Left ventricle myocardium inferior (tissue), 1 donor: ENCODE measurements at places on chromosomes 5 and 9. TPM values are rescaled to one million over a fixed set of nuclear protein-coding genes. Genes with fewer than 3 reads are reported as not detected.

DNA sequence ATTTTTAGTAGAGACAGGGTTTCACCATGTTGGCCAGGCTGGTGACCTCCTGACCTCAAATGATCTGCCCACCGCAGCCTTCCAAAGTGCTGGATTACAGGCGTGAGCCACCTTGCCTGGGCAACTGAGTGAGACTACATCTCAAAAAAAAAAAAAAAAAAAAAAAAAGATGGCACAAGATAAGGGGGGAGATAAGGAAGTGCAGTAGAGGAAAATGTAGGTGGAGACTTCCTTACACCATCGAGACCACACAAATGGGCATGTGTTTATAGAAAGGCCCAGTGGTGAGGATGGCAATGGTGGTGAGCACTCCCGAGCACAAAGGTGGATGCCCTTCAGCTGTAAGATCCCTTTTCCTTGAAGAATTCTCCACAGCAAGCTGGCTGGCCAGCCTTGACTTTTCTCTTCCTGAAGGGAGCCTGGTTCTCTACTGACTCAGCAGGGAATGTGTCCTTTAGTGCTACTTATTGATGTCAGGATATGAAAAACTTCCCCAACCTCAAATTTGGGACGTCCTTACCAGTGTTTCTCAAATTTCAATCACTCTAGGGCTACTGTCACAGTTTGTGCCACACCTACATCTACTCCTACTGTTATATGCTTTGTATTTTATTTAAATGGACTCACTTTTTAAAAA, 28.2 kb downstream of the ERGIC1 start:
- DNase-seq, result no peak

DNA sequence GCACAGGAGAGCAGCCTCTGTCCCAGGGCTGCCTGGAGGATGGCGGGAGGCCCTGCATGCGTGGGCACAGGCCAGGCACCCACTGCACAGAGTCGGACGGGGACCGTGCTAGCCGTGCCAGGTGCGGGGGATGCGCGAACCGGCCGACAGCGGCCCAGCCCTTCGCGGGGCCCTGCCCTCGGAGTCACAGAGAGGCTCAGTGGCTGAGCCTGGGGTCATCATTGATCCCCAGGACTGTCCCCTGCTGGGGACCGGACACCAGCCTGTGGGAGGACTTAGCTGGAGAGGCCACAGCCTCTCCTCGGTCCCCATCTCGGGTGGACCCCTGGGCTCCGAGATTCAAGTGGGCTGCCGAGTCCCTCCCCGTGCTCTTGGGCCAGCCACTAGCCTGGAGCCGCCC, 19.1 kb upstream of the LAMC3 start:
- no peak for DNase-seq

DNA sequence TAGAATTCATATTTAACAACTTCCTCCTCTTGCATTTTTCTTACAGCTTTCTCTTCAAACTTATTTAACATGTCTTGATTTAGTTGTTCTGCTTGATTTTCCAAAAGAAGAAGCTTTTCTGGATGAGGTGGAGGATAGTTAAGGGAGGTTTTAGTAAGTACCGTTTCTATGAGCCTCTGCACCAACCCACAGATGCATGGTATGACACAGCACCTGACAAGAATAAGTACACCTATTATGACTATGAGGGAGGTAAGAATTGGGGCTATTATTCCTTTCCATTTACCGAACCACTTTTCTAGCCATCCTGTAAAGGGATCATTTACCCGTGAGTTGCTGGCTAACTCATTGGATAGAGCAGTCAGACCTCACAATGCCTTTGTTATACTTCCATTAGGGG, 2.5 kb upstream of the HMGCS1 start:
- DNase-seq, result no peak

The ANKRD55 gene
- total RNA-seq, result 0.27 TPM

The AOPEP gene
- 175 TPM for total RNA-seq

The ADAMTSL2 gene
- total RNA-seq, result 6.0 TPM

DNA sequence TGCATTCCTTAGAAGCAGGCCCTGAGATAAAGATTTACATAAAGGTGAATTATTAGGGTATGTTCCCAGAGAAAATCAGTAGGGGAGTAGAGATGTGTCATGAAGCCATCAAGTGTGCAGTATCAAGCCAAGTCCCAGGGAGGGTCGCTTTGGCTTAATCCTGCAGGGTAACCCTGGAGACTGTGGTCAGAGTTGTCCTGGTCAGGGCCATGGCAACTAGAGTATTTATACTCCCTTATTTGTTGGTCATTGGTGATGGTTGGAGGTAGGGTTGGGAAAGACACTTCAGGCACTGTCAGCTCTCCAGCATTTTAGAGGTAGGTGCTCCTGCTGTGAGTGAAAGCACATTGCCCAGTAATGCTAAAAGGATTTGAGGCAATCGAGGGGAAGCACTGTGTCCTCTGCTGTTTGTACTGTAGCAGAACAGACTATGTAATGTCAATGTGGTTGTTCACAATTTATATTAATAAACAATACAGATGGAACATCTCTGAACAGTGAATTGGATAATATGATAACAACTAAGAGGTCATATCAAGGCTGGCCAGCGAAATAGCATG, 108.9 kb downstream of the GDNF start:
- DNase-seq, result no peak

The TSLP gene
- 5.3 TPM for total RNA-seq

DNA sequence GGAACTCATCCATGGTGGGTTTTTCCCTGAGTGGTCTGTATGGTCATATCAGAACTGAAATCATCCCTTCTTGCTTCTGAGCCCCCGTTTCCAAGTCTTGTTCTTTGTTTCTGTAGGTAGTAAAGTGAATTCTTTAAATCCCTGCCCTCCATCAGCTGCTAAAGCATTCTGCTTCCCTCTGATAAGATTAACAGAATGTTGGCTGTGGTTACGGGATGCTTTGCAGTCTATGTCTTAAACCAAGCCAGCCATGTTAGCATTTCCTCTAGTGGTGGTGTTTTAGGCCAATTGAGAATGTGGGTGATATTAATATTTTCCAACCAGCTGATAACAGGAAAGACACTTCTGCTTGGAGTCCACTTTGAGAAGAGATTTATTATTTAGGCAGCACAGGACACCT, 22.0 kb upstream of the KCNIP1 start:
- DNase-seq, result no peak

The PTGS1 gene
- 6.7 TPM for total RNA-seq

The PPIC gene
- 47.5 TPM for total RNA-seq

The TUSC1 gene
- 9.2 TPM for total RNA-seq

DNA sequence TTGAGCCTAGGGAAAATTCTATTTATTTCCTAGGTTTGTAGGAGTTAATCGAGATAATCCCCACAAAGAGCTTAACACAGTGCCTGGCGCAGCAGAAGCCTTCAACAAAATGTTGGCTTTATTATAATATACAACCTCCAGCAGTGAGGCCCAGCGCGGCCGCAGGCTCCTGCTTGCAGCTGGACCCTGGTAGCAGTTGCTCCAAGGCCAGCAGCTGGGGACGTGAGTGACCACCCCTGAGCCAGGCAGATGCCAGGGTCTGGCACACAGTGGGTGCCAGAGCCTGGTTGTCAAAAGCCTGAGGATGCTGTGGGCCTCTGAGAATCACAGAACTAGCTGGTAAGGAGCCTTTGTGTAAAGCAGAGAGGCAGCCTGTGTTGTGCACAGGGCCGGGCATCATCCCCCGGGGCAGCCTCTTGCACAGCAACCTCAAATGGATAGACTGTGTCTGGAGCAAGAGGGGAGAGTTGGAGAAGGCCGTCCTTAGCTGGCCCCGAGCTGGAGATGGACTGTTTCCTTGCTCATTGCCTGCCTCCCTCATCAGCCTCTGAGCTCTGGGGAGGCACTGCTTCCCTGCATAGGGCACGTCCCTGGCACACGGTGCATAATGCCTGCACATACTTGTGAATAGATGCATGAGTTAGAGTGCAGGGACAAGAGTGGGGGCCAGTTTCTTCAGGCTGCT, 17.3 kb downstream of the CSF1R start:
- no peak for DNase-seq

The DMRT2 gene
- not detected for total RNA-seq

GRCh38 chr9:36832164-36832795, 201.8 kb downstream of the PAX5 start:
- no peak for DNase-seq
